ENCODE measurements at places on chromosomes 1 and 21.
A peak's percentile ranks its signal among the peaks of the same experiment; 100 is the strongest.

DNA sequence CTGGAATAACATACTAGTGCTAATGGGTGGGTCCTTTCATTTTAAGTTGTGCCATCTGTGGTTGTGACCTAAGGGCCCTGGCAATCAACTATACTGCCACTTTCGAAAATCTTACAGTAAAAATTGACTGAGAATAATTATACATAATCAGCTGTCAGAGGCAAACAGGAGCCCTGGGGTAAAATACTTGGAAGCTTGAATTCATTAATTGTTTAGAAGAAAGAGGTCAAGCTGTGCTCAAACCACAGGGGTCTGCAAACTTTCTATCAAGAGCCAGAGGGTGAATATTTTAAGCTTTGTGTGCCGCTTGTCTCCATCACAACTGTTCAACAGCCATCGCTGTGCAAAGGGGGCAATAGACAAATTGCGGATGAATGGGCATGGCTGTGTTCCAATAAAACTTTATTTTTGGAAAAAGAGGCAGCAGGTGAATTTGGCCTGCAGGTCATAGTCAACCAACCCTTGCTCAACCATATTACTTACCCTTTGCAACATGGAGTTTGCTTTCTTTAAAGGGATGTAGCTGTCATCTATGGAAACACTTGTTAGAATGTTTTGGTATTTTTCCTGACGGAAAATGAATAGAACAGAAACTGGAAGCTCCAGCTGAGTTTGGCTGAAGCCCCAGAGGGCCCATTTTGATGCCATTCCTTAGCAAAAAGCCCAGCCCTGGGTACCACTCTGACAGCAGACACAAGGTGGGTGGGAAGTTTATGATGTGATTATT, 35.7 kb upstream of the USP1 start:
- no peak for DNase-seq

GRCh38 chr1:25800703-25801377, 847 bp downstream of the SELENON start:
- DNase-seq, result peak; percentile 67

DNA sequence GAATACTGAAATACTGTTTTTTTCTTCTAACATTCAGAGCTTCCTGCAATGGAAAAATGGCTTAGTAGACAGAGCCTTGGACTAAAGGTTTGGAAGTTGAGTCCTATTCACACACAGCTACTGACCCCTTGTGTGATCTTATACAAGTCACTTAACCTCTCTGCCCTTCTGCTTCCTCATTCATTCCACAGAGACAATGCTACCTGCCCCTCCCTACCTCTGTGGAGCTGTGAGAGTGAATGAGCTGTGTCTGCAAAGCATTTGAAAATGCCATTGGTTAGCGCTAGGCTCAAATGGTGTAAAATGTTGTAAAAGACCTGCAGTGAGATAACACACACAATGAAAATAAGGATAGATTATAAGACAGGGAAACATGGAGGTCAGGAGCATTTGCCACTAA, 214.4 kb downstream of the BARHL2 start:
- peak; percentile 68 for DNase-seq

DNA sequence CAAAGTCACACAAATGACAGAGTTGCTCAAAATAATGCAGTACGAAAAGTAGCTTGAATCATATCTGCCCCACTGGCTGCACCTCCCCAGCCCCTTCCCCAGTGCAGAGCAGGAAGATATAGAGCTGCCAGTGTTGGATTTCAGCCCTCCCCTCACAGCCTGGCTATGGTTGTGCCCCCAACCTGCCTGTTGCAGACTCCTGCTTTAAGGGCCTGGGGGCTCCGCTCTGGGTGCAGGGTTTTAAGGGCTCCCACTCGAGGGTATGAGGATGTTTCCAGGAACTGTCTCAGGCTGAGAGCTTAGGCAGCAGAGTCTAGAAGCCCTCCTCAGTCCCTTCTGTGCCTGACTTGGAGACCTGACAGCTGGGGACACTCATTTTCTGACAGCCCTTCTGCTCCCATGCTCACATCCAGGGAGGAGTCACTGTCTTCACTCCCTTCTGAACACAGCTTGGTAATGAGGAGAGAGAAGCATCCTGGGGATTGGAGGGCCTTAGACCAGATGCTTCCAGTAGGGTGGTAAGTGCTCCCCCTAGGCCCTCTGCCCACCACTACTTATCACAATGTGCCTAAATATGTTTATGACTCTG, 4.6 kb downstream of the S100A9 start:
- DNase-seq, result peak; percentile 43

- no peak for DNase-seq
These were observed 1.0 kb upstream of the BACH1 start for GRCh38 chr21:29297483-29298347.

DNA sequence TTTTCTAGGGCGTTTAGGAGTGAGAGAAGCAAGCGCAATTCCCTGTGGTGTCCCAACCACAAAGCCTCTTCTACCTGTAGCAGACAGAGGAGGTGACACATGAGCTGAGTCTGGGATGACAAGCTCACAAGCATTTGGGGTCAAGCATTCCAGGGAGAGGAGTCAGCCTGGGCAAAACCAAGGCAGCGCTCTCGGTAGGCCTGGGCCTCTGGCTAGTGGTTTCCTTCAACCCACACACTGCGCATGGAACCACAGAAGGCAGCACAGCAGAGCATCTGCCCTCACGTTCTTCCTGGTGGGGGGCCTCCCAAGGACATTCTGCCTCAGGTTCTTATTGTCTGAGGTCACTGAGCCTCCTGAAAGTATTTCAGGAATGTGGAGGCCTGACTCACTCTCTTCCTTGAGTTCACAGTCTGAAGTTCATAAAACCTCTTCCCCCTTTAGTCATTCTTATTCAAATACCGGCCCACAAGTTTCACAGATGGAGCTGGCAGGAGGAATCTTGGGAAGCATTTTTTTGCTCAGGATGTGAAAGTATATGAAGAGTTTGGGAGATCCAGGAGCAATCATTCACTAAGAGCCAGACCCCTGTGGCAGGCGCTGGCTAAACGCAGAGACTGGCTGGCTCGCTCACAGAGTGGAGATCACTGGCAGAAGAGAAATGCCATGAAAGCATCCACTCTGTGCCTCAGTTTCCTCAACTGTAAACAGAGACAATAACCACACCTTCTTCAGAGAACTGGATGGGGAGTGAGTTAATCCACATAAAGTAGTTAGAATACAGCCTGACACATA, 26.8 kb downstream of the CCN1 start:
- DNase-seq, result peak; percentile 99

DNA sequence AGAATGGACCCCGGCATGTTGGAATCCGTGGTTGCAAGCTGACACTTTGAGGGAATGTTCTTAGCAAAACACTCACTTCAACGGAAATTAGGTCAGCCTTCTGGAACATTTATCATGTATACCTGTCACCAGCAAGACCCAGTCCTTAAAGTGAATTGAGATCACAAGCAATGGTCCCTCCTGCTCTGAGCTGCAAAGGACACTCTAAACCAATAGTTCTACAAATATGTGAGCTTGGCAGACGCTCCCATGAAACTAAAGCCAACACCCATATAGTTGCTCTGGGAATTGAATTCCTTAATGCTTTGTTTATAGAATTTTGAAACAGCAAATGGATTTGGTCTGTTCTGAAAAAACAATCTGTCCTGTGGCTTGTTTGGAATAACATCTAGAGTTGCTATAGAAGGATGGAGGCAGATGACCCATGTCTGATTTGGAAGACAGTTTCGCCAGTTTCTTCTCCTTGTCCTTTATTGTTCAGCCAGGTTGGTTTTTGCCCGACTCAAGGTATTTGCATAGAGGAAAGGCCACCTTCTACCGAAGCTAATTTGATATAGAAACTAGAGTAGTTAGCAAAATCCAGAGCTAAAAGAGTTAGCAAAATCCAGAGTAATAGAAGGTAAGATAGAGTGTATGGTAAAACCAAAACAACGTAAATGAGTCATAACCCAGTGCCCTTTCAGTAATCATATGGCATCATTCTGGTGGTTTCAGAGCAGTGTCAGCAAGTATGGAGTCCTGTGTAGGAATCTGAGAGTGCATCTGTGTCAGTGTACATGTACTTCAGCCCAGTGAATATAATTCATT, 236.2 kb downstream of the NFIA start:
- peak; percentile 61 for DNase-seq

DNA sequence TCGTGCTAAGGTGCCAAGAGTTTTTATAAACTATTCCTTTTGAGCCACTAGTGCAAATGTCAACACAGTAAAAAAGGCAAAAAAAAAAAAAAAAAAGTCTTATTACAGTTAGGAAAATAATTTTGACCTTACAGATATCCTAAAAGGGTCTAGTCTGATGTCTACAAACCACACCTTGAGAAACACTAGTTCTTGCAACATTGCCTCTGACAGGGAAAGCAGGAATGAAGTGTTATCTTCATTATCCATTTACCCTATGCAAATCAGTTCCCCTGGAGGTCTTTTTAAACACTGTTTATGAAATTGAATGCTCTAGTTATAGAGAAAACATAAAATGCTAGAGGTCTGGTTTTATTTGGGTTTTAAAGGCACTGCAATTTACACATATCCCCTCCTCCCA, 115.2 kb upstream of the DMRTA2 start:
- no peak for DNase-seq

- DNase-seq, result no peak
These were observed 3.3 kb downstream of the PLA2G5 start for GRCh38 chr1:20073256-20073655.

DNA sequence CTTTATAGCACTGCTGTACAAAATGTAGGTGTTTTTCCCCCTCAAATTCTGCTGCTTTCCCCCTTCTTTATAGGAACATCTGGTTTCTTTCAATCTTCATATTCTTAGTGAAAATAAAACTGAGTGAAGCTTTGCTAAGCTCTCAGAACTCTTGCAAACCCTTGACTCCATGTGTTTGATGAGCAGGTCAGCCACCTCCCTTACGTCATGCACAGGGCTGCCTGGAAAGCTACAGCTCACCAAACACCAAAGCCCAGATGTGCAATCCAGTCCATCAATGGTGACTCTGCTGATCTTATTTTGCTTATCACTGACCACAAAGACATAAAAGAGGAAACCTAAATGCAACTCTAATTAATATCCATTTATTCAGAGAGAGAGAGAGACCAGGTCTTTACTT, 5.5 kb downstream of the CACNA1E start:
- no peak for DNase-seq

GRCh38 chr1:61082311-61083012, at the start of gene NFIA:
Gene NFIA (plus strand): TSS chr1:61082561.
- peak; percentile 79 for DNase-seq

GRCh38 chr1:216711712-216712111, 11.5 kb downstream of the ESRRG start:
- no peak for DNase-seq

GRCh38 chr1:16461681-16462080, 21.2 kb downstream of the NECAP2 start:
- peak; percentile 84 for DNase-seq

DNA sequence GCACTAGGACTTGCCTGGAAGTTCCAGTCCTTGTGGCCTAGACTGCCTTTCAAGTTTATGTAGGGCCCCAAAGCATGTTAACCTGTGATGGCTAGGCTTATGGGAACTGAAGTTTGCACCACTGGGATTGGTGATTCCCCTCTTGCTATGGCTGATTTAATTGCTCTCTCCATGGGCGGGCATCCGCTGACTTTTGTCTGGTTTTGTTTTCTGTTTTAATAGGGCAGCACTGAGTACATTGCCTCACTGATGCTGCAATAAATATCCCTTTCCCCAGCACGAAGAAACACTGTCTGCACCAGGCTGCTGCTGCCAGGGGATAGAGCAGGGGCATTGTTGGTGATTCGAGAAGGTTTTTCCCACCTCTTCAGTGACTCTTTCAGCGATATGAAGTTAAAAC, 73.3 kb upstream of the PDE4B start:
- DNase-seq, result no peak

GRCh38 chr1:48687282-48688045, 89.2 kb downstream of the BEND5 start:
- no peak for DNase-seq

Data from islet precursor cell (in vitro differentiated cells).